ENCODE measurements at places on chromosomes 7 and 10.

DNA sequence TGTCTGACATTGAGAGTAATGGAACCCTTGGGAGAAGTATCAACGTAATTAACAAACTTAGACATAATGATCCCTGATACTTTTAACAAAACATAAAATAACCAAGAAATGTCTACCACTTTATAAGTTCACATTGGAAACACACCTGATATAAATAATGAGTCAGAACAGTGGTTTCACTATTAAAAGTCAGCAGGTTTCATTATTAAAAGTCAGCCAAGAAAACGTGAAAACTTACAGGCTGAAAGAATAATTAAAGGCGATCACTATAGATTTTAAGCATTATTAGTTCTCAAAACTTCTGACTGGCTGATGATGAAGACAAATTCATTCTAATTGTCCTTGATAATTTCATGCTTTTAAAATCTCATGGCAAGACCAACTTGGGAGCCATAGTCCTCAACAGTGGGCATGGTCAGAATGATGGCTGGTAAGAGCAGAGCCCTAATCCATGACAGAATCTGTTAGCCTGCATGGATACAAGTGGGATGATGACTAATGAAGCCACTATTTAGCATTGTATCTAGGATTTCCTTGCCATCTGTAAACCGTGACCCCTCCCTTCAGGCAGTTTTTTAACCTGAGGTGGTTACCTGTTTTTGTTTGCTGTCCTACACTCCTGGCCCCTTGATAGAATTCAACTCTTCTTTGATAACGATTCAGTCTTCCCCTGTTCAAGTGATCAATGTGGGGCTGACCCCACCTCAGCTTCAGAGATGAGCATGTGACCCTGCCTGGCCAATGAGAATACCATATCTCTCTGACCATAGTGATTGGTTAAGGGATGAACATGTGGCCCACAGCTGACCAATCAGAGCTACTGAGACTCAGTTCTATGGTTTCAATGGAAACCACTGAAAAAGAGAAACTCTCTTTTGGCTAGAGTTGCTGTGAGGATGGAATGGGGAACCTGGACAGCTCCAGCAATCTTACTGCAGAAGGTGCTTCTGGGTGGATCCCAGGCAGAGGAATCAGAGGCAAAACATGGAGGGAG lies 151.0 kb downstream of the PLPP4 start:
- DNase-seq = peak; percentile 22

DNA sequence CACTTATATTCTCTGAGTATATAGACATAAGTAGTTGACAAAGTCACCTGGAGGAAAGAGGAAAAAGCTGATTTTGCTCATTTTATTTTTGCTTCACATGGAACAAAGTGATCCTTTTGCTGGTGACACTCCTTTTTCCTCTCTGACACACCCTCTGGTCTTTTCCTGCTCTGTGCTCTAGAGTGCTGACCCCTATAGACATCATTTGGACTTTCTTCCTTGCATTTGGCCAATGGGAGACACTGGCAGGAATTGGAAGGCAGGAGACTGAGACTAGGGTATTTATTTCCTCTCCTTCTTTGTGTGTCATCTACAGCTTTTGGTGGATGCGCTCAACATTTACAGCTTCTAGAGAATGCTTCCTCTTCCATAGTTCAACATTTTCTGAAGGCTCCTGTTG lies 1078.1 kb downstream of the SORCS1 start:
- no peak for DNase-seq

GRCh38 chr10:58023341-58024073 lies 244.2 kb downstream of the IPMK start:
- DNase-seq = peak; percentile 92

GRCh38 chr7:36138209-36138608 lies 14.8 kb upstream of the EEPD1 start:
- no peak for DNase-seq

DNA sequence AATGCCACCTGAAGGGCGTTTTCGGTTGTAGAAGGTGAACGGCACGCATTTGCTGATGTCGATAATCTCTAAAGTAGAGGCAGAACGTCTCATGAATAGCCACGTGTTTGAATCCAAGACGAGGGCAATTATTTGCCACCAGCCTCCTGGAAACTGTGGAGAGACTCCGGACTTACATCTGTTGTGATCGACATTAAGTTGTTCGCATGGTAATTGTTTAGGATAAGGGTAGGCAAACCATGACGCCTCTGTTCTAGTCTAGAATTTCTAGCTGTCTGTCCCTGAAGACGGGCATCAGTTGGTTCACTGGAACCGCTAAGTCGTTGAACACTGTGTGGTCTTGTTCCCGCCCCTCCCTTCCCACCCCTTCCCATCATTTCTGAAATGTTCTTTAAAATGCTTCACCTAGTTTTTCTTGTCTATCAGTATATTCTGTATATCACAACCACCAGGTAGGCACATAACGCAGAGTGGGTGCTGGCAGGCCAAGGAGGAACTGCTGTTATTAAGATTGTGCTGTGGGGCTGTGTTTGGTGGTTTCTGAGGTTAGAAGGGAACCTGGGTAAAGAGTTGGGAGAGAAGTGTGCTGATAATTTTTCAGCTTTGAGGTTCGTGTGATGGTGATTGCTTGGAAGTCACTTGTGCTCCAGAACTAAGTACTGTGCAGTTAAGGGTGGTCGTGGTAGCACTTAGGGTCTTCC lies 1.2 kb downstream of the UBE3C start:
- peak; percentile 6 for DNase-seq

DNA sequence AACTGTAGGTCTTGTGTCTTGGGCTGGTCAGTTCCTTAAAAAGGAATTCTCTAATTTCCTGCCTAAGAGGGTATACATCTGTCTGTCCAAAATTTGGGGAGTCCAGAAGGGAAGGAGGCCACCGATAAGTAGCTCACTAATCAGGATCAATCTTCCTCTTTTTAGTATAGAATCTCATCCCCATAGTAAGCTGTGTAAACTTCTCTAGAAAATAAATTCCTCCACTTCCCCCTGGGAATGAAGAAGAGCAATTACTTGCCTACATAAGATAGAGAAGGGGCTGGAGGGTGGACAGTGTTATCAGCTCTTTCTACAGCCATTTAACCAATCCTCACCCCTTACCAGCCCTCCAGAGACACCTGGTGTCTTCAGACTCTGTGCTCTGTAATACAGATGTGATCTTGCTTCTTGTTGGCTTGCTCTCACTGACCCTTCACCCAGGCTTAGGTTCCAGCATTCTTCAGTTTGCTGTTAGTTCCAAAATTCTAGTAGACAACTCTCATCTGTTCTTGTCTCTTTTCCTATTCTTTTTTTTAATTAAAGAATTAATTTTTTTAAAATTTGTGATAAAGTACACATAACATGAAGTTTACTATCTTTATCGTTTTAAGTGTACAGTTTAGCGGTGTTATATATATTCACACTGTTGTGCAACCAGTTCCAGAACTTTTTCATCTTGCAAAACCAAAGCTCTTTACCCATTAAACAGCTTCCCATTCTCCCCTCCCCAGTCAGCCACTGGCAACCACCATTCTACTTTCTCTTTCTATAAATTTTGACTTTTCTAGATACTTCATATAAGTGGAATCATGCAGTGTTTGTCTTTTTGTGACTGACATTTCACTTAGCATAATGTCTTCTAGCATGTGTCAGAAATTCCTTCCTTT lies 6.5 kb upstream of the PRKAR2B start:
- no peak for DNase-seq

GRCh38 chr7:116089293-116089692 lies 58.7 kb upstream of the TFEC start:
- DNase-seq = no peak

DNA sequence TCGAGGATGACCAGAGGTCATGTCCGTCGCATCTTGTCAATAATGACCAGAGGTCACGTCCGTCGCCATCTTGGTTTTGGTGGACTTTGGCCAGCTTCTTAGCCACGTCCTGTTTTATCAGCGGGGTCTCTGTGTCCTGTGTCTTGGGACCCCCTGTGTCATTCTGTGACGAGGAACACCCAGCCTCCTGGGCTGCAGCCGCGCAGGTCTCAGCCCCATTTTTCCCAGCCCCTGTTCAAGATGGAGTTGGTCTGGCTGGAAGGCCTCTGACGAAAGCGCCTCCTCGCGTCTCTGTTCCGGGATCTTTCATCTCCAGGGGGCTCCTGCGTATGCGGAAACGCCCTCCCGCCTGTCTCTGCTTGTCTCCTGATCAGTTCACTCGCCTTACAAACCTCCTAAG lies 134.2 kb downstream of the ELFN1 start:
- DNase-seq = no peak

DNA sequence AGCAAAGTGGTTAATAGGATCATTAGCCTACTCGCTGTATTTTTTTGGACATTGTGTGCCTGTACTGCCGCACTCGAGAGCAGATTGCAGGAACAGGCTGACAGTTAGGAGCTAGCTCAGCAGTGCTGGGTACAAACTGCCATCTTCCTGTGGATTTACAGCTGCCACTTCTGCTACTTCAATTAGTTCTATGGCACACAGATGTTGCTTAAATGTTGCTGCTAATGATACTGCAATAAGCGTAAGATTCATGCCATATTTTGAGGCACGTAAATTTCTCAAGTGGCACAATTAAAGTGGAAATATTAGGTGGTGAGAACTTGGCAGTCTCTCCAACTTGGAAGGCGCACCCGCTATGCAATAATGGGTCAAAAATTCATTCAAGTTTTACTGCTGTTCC lies 171.9 kb downstream of the EBF3 start:
- DNase-seq = no peak

DNA sequence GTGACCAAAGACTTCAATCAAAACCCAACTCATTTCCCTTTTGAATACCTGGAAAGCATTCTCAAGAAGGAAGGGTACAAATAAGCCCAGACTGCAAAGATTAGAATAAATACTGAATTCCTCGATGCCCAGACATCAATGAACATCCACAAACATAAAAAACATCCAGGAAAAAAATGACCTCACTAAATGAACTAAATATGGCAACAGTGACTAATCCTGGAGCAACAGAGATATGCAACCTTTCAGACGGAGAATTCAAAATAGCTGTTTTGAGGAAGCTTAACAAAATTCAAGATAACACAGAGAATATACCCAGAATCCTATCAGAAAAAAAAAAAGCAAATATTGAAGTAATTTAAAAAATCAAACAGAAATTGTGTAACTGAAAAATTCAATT lies 43.2 kb downstream of the PCLO start:
- peak; percentile 16 for DNase-seq

- DNase-seq = no peak
Observed at GRCh38 chr10:117537436-117537903, 5.1 kb upstream of the EMX2 start.

DNA sequence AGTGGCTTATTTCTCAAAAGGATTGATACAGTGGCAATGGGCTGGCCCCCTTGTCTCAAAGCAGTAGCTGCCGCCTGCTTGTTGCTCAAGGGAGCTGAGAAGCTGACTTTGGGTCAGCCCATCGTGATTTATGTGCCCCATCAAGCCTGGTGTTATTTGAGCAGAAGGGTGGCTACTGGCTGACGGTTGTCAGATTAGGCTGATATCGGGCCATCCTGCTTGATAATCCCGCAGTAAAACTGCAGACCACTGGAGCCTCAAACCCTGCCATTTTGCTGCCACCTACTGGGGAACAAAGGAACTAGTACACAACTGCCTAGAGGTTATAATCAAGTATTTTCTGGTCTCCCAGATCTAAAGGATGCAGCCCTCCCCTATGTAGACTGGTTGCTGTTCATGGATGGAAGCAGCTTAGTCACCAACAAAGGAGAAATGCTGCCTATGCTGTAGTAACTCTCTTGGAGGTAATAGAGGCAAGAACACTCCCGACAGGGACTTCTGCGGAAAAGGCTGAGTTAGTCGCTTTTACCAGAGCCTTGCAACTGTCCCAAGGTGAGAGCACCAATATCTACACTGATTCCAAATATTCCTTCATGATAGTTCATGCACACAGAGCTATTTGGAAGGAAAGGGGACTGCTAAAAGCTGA lies 65.9 kb upstream of the ZNF92 start:
- DNase-seq = peak; percentile 69

- DNase-seq = no peak
Observed at GRCh38 chr10:103355906-103356599, 5.1 kb upstream of the PCGF6 start.

DNA sequence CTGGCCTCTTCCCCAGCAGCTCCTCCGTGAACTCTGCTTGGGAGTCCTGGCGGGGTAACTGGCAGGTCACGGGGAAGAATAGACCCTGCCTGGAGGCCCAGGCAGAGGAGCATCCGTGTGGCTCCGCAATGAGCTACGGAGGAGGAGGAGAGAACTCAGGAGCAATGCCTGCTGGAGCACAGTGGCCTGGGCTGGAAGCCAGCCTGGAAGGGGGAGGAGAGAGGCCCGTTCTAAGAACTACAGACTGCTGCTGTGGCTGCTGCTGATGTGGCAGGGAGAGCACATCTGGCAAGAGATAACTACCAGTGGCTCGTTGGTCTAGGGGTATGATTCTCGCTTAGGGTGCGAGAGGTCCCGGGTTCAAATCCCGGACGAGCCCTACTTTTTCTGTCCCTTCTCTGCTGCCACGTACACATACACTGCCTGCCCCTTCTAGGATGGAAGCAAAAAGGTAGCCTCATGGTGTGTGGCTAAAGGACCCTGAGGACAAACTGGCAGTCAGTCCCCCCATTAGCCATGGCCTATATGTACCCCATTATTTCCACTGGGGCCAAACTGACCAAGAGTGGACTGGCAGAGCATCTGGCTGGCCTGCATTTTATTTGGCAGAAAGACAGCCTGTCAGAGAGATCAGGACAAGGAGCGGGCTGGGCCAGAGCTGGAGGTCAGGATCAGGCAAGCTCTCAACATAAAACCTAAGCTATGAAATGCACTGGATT lies 7.7 kb upstream of the OPN1SW start:
- DNase-seq = peak; percentile 84

DNA sequence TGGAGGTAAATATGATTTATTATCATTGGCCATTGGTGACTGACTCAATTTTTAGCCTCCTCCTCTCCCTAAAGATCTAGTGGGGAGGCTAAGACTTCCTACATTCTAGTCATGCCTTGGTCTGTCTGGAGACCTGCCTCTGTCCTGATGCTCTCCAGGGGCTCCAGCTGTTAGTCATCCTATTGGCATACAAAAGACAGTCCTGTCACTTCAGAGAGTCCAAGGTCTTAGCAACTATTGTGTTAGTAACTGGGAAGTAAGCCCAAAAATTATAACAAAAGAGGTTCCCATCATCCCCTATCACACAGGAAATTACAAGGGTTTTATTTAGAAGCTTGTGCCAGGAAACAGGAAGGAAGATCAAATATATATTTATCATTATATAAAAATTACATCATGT lies 400.6 kb upstream of the VSTM2A start:
- no peak for DNase-seq

GRCh38 chr10:97335188-97335619 lies 675 bp upstream of the FRAT2 start:
- no peak for DNase-seq

DNA sequence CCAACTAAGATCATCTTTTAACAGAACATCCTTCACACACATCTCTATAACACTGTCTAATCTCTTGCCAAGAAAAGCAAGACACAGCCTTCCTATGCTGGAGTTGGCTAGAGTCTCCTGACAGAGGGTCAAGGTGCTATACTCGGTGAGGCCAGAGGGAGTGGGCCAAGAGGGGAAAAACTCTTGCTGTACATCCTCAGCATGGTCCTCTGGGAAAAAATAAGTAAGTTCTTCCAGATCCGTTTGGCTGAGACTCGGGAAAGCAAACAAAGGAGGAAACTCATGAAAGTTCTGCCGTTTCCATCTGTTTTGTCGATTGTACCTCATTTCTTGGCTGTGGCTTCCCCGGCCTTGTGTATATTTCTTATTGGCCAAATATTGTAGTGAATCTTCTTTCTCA lies 33.9 kb downstream of the VWDE start:
- no peak for DNase-seq

GRCh38 chr7:127177156-127177555 lies 75.6 kb downstream of the GRM8 start:
- DNase-seq = no peak

GRCh38 chr10:52609626-52610240 lies 162.9 kb downstream of the MBL2 start:
- DNase-seq = no peak

- DNase-seq = no peak
Observed at GRCh38 chr7:149764481-149765398, 8.6 kb downstream of the ZNF467 start.

Measured in astrocyte of the spinal cord (primary cell).